ENCODE measurements at places on chromosomes 11 and 22.
A peak's percentile ranks its signal among the peaks of the same experiment; 100 is the strongest.

DNA sequence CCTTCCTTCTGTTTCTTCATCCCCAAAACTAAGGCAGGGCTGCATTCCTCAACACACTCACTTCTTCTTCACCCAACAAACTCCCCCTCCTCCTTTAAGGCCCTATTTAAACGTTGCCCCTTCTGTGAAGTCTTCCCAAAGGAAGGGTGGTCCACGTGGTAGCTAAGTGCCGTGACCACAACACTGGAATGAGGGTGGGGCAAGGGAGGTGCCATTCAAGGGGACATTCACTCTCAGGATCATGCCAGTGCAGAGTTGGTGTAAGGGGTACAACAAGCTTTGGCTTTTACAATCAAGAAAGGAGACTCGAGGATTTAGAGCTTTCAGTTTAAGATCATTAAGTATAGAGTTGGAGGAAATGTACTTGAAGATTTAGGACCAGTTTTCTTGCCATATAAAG is 8.0 kb upstream of the MS4A10 start:
- no peak for DNase-seq

DNA sequence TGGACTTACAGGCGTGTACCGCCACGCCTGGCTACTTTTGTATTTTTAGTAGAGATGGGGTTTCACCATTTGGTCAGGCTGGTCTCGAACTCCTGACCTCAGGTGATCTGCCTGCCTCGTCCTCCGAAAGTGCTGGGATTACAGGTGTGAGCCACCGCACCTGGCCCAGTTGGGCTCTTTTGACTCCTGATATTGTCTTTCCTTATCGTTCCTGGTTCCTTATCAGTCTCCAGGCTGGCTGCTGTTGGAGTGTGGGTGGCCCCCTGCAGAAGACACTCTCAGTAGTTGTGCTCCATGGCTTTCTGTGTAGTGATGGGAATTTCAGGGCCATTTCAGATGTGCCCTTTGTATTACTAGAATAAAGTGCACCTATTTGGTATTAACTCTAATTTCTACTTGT is 55.3 kb downstream of the C22orf31 start:
- no peak for DNase-seq

DNA sequence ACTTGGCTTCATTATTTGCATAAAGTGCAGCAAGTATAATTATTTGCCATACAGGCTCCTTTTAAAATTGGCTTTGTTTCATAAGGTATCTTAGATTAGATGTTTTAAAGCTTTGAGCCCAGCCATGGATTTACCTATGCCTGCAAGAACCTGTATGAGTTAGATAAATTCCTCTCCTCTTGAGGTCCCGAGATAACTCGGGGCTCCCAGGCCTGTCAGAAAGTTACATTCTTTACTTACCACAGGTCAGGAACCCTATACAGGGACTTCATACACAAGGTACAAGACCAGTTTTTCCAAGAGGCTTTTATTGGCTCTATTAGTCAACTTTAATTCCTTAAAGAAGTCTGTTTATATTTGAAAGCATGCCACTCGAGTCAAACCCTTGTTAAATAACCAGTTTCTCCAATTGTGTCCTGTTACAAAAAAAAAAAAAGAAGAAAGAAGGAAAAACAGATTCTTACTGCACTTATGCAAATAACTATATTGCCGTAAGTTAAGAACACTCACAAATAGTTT is 2.3 kb upstream of the C1QTNF6 start:
- no peak for DNase-seq

DNA sequence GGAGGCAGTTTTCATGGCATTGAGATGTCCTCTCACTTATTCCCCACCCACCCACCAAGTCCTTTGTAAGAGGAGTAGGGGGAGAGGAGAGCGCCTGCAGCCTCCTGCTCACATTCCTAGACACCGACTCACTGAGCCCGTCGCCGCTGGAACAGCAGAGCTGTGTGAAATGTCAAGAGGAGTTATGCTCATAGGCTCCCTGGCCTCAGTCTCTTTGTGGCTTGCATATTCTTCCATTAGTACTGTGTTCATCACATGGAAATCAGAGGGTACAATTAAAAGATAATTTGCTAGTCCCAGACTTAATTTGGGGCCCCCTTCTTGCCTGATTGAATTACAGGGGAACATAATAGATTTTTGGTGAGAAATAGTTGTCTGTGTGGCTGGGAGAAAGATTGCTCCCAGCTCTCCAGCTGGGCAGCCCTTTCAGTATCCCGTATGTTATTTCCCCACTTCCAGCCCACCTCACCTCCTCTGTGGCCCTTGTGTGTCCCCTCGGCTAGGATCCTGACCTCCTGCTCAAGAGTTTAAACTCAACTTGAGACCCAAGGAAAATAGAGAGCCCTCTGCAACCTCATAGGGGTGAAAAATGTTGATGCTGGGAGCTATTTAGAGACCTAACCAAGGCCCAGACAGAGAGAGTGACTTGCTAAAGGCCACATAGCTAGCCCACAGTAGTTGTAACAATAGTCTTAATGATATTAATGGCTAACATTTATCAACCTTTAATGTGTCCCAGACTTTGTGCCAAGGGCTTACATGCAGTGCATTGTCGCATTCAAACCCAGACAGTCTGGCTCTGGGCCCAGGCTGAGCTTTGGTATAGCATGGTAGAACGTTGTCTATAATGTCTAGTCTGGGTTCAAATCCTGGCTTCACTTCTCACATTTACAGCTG is 32.2 kb downstream of the LIMK2 start:
- DNase-seq = no peak

GRCh38 chr22:37123649-37124048 is 14.1 kb upstream of the TMPRSS6 start:
- DNase-seq = no peak

DNA sequence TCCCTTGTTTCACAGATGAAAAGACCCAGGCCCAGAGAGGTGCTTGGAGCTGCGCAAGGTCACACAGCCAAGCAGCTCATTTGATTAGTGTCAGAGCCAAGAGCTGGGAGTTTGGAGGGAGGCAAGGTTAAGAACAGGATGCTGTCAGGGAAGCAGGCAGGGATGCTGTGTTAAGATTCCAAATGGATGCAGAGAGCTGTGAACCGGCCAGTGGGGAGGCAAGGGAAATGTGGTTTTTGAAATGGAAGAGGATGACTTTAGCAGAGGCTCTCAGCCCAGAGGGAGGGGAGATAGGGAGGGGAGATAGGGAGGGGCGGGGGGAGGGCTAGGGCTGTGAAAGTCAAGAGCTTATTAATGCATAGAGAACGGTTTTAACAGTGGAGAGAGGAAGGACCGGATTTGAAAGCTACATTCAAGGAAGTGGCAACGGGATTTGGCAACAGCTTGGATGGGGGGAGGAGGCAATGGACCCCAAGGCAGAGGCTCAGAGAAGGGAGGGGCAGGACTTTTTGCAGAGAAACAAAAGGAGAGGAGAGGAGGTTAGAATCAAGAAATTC is 13.0 kb downstream of the RTN4RL2 start:
- no peak for DNase-seq

GRCh38 chr11:12375720-12376119 is 1.7 kb upstream of the PARVA start:
- no peak for DNase-seq

GRCh38 chr22:38027487-38027886 is 29.7 kb upstream of the PICK1 start:
- no peak for DNase-seq

GRCh38 chr11:69337211-69337721 is 43.3 kb downstream of the MYEOV start:
- no peak for DNase-seq

GRCh38 chr22:24503137-24503842 is 8.2 kb downstream of the UPB1 start:
- peak; percentile 41 for DNase-seq

DNA sequence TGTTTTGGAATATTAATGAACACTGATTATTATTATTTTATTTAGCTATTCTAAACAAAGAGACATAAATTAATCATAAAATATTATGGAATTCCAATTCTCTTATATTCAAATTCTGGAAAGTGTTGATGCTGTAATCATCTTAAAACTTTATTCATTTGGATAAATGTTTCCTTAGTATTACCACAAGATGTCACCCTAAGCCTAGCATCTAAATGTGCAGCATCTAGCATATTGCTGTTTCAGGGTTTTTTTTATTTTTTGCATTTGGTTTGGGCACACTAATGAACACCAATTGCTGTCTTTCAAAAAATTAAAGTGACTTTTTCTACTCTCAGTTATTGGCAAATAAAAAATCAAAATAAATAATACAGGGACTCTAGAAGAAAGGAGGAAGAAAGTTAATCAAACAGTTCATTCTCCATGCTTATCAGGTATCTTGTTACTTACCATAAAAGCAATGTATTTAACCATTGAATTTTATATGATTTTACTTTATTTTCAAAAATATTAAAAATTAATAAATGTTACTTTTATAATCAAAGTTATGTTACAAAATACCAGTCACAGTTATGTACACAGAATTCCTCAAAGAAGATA is 31.8 kb downstream of the DLG2 start:
- no peak for DNase-seq

- DNase-seq = no peak
Measured at GRCh38 chr22:44270556-44270880, 42.2 kb downstream of the SHISAL1 start.

DNA sequence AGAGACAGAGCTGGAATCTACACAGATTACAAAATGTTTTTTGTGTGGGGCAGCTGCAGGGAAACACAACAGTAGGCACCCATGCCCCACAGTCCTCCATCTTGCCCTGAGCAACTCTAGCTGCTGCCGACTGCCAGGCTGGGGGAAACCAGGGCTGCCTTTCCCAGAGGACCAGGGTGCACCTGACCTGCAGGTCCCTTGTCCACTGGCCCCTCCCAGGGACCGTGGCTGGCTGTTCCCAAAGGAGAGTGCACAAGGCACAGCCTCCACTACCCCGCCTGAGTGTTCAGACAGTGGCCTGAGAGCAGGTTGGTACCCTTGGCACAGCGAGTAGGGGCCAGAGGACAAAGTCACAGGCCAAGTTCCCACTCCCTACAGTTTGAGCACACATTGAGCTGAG is 181.8 kb downstream of the BARX2 start:
- DNase-seq = no peak

- no peak for DNase-seq
Measured at GRCh38 chr11:83023410-83023809, 48.3 kb downstream of the RAB30 start.

GRCh38 chr11:65529475-65530156 is 4.7 kb downstream of the SCYL1 start:
- no peak for DNase-seq

- DNase-seq = no peak
Measured at GRCh38 chr11:35257281-35257680, 118.3 kb downstream of the CD44 start.

GRCh38 chr11:35742707-35743454 is 80.3 kb downstream of the TRIM44 start:
- DNase-seq = no peak

DNA sequence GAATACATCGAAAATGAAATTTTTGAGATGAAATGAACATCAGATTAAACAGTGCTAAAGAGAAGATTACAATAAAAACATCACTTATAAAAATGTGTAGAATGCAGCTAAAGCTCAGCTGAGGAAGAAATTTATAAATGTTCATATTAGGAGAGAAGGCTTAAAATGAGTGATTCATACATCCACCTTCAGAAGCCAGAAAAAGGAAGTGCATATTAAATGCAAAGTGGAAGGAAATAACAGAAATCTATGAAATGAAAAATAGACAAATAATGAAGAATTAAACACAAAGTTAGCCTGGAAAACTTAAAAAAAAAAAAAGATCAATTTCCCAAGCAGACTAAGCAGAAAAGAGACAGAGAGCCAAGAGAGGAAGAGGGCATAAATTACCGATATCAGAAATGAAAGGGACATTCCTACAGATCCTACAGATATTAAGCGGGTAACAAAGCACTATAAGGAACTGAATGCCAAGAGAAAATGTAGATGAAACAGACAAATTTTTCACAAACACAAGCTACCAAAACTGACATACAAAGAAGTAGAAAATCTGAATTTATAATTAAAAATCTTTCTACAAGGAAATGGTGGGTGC is 7.2 kb upstream of the MOB2 start:
- no peak for DNase-seq

GRCh38 chr22:26806445-26807175 is 149.2 kb downstream of the MIAT start:
- DNase-seq = no peak

DNA sequence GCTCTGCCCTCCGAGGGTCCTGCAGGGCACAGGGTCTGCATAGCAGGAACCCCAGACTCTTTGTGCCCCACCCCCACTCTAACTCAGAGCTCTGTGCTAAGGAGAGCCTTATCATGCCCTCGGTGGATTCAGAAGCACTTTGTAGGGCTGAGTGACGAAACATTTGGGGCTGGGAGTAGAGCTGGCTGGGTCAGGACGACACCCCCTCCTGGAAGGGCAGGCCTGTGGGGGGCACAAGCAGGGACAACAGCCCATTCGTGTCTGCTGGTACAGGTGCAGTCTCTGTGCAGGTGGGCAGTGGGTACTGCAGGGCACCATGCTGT is 8.9 kb downstream of the APOBEC3A start:
- no peak for DNase-seq
